ENCODE measurements at places on chromosomes 3 and 15.

- no peak for DNase-seq
Observed at GRCh38 chr3:128794067-128794768, 68.2 kb downstream of the RAB7A start.

DNA sequence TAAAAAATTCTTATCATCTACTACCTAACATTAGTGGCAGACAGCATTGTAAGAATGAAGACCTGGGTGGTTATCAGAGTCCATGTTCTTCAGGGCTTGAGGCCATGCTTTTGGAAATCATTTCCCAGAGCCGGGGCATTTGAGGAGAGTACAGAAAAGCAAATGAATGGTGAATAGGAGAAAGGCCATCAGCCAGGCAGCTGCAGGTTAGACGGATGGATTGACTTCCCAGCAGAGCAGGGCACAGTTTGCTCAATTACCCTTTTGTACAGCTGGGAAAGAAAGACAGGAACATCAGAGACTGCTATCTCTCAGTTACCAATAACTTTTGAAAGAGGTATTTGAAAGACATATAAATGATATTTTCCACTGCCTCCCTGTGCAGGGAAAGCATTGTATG is 135.6 kb downstream of the ALCAM start:
- no peak for DNase-seq

GRCh38 chr3:145780301-145780700 is 380.7 kb downstream of the PLOD2 start:
- no peak for DNase-seq

DNA sequence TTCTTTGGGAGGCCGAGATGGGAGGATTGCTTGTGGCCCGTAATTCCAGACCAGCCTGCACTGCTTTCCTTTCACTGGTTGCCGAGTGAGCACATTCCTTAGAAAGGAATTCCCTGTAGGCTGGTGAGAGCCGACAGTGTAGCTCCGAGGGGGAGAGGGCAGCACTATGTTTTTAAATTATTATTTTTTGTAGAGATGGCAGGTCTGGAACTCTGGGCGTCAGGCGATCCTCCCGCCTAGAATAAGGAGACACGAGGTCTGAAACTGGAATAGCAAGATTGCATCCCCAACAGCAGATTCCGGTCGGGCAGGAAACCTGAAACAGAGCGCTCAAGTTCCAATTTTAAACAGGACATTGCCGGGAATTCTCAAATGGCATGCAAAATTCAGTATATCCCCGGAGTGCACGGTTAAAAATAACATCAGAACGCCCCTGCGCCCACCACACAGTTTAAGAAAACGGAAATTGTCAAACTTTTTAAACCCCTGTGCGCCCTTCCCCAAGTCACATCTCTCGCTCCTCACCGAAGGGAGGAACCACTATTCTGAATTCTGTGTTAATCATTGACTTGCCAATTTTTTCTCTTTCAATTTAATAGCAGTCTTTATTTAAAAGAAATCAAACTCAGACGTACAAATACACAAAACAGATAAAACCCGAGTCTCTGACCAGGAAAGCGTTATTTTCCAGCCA is 643 bp upstream of the RNU5B-1 start:
- DNase-seq = peak; percentile 68

DNA sequence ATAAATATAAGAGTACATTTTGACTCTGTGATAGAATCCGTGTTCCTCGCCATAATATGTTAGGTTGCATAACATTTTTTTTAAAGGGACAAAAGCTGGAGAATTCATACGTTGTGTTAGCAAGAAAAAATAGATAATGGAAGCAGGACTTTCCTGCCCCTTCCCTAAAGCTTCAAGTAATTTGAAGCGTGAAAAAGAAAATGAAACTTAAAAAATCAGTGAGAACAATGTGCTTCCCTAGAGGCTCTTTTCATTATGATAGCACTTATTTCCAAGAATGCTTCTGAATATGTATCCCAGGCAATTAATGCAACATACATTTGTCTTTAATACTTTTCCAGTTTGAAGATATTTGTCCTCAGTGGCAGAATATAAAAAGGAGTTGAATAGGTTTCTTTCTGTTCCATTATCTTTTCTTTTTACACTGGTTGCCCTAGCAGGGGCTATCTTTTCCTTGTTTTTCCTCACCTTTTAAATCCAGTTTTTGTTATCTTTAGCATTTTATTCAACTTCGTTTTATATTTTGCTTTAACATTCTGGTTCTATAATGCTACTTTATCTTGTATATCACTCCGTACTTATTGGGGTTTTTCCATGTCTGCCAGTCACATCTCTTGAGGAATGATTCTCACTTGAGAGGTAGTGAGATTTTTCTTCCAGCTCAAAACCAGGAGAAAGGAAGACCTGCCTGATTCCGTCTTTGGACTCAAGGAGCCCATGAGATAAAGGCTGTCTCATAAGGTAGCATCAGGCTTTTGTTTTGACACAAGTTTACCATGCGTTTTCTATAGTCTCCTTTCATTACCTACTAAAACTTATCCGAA is 113.8 kb downstream of the MBNL1 start:
- DNase-seq = no peak

- DNase-seq = no peak
Observed at GRCh38 chr3:5822843-5823242, 635.3 kb downstream of the EDEM1 start.

DNA sequence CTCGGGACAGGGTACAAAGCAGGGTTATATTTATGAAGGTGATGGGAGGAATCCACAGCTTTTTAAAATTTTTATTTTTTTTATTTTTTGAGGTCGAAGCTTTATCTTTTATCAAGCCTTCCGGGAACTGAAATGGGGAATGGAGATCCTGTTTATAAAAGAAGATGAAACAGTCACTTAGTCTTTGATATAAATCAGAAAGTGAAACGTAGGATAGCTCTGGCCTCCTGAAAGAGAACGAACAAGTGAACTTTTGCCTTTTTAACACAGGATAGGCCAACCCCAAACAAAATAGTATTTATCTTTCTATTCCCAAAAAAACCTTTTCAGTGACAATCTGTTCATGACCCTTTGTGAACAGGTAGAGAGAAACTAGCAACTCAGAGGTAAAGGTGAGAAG is 634.0 kb upstream of the LMCD1 start:
- no peak for DNase-seq

DNA sequence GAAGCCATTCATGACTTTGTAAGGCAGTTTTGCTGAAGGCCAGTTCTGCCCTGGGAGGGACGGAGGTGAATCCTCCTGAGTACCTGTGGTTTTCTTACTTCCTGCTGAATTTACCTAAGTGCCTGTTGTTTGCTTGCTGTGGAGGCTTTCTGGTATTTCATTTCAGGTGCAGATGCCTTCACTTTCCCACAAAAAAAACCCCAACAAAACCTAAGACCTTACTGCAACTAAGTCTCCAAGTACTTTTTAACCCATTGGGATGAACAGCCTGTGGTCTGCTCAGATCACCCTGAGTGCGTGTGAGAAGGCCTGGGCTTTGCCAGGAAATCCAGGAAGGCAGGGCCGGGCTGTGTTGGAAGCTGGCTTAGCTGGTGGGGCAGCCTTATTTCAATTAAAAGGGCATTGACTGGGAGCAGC is 65.3 kb downstream of the IGF1R start:
- DNase-seq = no peak

GRCh38 chr3:119723022-119723421 is 20.2 kb downstream of the CFAP91 start:
- DNase-seq = no peak

DNA sequence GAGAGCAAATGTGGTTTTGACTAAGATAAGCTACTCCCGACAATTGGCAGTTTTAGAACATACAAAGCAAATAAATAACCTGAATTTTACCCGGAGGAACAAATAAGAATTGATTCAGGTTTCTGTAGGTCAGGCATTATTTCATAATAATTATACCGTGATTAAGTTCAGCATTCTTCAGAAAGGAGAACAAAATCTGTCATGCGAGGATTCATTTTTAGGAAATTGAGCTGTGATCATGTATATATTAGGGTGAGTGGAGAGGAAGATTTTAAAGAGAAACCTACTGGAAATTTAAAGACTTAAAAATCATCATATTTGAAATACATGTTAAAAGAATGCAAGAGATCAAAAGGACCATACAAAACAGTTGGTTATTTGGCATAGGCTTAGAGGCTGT is 20.5 kb downstream of the ZNF609 start:
- no peak for DNase-seq

DNA sequence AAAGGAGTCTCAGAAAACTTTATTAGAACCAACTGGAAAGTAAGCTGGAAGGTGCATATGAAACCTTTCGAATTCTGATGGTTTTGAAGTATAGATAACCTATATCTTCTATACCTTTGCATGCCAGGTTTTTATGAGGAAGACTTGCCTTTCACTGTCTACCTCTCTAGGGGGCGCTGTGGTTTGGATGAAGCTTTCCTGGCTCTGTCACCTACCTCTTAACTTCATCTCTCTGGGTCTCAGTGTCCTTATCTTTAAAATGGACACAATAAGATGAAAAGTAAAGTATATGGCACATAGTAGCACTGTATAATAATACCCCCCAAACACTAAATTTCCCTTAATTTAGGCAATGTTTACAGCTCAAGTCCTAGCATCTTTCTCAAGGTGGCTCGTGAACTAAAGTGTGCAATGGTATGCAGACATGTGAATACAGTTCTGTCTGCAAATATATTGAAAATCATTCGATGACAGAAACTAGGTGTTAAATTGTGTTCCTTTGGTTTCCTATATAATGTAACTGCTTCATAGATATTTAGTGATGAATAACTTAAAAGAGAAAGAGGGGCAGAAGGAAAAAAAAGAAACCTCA is 314.3 kb downstream of the CHST2 start:
- DNase-seq = no peak

DNA sequence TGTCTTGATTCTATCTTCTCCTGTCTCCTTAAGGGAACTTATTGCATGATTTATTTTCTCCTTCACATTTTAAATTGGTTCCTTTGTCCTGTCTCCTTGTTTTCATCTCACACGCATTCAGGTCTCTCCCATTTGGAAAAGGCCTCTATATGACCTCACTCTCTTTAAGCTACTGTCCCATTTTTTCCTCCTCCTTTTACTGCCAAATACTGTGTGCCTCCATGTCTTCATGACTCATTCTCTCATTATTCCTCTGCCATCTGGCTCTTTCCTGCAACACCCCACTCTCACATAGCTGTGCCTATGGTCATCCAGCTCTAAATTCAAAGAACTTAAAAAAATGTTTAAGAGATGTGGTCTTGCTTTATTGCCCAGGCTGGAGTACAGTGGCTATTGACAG is 48.0 kb downstream of the TYRO3 start:
- DNase-seq = no peak

- DNase-seq = no peak
Observed at GRCh38 chr3:18153571-18154173, 271.5 kb downstream of the SATB1 start.

DNA sequence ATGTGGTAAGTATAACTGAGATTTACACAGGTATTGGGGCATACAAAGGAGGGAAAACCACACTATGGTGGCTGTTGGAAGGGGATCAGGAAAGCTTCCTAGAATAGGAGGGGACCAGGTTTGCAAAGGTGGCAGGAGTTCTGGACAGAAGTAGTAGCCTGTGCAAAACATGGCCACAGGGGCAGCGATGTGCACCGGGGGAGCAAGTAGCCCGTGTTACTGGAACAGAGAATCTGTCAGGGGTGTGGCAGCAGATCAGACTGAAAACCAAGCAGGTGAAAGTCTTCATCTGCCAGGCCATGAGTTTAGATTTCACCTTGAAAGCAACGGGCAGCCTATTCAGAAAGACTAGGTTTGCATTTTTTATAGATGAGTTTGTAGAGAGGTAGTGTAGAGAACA is 182.3 kb upstream of the LPP start:
- no peak for DNase-seq

DNA sequence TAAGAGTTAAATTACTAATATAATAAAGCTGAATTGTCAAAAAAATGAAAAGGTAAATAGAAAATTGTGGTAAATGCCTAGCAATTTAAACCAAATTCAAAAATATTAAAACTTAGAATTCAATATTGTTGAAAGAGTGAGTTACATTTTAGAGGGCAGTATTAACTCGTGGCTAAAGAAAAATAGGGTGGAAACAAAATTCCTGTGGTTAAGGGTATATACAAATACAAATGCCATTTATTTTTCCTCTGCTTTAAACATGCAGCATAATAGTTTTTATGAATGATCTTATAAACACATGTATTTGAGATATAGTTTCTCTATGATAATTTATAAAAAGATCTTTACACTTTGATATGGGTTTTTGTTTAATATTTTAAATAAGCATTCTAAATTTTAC is 79.0 kb downstream of the NEDD4 start:
- no peak for DNase-seq

GRCh38 chr3:161284989-161285388 is 63.9 kb downstream of the NMD3 start:
- DNase-seq = no peak

- DNase-seq = peak; percentile 76
Observed at GRCh38 chr3:114418724-114419543, 125.1 kb downstream of the TIGIT start.

DNA sequence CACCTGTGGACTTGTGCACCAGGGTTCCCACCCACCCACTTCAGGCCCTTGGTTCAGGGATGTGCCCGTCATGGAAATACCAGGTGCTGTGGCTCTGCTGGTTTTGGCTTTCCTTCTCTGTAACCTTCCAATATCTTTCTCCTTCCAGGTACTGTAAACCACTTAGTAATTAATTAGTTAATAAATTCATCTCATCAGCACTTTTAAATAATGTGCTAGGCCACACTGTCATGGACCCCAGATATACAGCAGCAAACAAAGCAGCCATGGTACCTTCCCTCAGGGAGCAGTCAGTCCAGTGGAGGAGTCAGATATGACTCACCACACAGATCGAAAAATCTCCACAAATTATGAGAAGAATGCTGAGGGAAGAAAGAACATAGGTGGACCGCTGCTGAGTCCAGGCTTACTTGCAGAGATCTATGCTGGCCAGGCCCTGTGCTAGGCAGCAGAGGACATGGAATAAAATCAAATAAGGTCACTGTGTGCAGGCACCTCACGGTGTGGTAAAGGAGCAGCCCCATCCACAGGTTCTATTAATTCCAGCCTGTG is 6.8 kb upstream of the GATA2 start:
- no peak for DNase-seq

GRCh38 chr3:98796334-98796733 is 33.2 kb downstream of the ST3GAL6 start:
- no peak for DNase-seq

GRCh38 chr3:12299026-12299425 is 10.2 kb downstream of the PPARG start:
- DNase-seq = no peak

- DNase-seq = peak; percentile 45
Observed at GRCh38 chr3:143847787-143848631, at the start of gene SLC9A9. SLC9A9 (minus strand) TSS chr3:143848468; CDS start chr3:143848322, 146 bp downstream.

DNA sequence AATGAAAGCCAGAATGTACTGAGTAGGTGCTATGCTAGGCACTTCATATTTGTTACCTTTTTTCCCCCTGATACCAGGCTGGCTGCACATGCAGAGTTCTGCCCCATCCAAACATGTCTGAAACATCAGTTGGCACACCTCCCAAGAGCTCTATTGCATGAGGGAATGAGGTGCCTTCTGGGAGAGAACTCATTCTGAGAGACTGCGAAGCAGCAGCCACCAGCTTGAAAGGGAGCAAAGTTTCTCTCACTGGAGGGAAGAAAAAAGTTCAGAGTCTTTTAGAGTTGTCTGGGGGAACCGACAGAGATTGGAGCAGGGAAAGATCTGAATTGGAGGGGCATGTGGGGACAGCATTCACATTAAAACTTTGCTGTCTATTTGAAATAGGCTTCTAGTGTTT is 84.1 kb downstream of the AGBL1 start:
- no peak for DNase-seq

- no peak for DNase-seq
Observed at GRCh38 chr3:192918275-192918588, 576 bp upstream of the MB21D2 start.

Measured in NCI-H1105 treated with DMSO at 0.1 percent for 48 hours (cell line).